Aortic smooth muscle cell (primary cell): ENCODE measurements at places on chromosomes 6 and 20. TPM values are rescaled to one million over a fixed set of nuclear protein-coding genes. Genes with fewer than 3 reads are reported as not detected.

MMP24OS gene
- 12.7 and 20.1 TPM in 2 replicates for total RNA-seq

CTCFL gene
- not detected in 2 replicates for total RNA-seq

GATA5 gene
- total RNA-seq, result 0.93 and 1.3 TPM in 2 replicates

GNAS gene
- 400 and 636 TPM in 2 replicates for total RNA-seq

HSPA1L gene
- total RNA-seq, result 1.5 and 1.6 TPM in 2 replicates

NKAPL gene
- 1.9 and 2.4 TPM in 2 replicates for total RNA-seq

MYLK4 gene
- 0.53 and 0.87 TPM in 2 replicates for total RNA-seq

PNPLA1 gene
- total RNA-seq, result 0.12 TPM in 1 of 2 replicates, not detected in the other

RNF182 gene
- total RNA-seq, result 0.06 and 0.40 TPM in 2 replicates
